ENCODE measurements at places on chromosomes 13 and 19.

DNA sequence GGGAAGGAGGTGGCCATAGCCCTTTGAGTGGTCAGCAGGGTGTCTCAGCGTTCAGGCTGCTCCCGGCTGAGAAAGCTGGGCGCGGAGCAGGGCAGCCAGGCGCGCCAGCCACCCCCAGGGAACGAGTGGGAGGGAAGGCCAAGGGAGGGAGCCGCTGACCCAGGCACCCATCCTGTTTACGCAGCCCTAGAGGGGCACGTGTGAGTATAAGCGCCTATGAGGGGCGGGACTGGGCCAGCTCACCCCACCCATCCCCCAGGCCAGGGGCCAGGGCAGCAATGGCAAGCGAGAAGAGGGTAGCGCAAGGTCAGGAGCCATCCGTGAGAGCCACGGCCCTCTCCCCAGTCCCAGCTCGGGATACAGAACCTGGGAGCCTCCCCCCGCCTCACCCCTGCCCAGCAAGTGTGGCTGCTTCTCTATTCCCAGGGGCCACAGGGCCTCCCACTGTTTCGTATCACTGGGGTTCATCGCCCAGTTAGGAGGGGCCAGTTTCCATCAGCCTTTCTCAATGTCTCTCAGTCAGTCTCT, 897 bp upstream of the DMKN start:
- DNase-seq: no peak

DNA sequence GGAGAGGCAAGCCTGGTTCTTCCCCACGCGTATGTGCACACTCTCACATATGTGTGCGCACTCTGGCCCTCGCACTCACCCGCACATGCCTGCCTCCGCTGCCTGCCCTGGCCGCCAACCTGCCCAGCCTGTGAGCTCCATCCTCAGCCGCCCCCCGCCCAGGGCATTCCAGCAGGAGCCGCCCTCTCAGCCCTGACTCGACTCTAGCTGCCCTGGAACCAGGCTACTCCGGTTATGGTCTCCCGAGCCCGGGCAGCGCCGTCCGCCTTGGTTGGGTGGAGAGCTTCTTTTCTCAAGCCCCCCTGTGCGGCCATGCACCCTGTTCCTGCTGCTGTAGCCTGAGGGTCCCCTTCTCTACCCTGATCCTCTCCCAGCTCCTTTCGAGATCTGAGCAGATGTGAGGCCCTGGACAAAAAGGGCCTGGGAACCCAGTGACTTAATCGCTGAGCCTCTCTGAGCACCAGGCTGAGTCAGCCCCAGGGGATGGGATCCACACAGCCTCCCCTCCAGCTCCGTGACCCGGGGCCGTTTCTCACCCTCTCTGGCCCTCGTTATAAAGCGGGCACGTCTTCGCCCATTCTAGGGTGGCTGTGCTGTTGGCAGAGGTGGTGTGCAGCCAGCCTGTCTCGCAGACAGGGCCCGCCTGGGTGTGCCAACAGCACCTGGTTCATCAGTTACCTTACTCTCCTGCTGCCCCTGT, 191.5 kb downstream of the TEX29 start:
- no peak for DNase-seq

DNA sequence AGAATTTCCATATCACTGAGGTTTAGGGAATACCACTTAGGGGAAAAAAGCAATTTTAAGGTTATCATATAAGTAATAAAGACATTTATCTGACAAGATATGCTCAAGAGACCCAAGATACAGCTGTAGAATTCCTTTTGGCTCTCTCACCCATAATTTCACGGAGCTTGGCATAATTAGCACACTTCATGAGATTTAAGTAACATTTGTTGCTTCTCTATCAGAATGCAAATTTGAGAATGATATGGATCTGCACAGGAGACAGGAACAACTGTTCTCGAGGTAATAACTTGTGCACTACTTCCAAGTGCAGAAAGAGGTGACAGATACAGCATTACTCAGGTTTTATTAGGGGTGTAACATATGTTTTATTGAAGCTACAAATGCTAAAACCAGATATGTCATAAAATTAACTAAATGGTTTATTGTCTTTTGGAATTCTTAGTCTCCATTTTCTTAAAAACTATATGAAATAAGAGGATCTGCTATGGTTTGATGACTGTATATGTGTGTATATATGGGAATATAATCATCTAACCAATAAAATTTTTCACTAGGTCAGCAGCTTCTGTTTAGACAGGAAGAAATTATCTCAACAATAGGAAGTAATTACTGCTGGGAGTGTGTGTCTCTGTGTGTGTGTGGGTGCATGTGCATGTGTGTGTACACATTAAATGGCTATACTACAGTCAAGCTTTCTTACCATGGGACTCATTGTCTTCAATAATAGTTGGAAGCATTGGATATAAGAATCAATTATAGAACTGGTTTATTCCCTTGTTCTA, 401.3 kb downstream of the PCDH17 start:
- DNase-seq: no peak

DNA sequence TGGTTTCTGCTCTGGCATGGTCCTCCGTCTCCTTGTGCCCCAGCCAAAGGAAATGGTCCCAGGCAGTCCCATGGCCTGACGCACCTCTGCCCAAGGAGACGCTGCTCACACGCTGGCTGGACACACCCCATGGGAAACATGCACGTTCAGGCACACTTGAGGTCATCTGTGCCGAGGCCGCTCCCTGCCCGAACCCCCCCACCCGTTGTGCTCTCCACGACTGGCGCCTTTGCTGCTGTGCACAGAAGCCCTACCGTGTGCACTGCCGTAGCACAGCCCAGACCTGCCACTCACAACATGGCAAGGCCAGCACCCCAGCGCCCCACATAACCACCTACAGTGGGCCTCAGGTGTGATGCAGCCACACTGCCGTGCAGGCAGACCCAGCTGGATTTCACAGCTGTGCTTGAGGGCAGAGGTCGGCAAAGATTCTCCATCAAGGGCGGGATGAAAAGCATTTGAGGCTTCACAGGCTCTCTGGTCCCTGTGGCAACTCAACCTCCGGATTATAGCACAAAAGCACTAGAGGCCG, 65.7 kb downstream of the SPACA7 start:
- DNase-seq: no peak

DNA sequence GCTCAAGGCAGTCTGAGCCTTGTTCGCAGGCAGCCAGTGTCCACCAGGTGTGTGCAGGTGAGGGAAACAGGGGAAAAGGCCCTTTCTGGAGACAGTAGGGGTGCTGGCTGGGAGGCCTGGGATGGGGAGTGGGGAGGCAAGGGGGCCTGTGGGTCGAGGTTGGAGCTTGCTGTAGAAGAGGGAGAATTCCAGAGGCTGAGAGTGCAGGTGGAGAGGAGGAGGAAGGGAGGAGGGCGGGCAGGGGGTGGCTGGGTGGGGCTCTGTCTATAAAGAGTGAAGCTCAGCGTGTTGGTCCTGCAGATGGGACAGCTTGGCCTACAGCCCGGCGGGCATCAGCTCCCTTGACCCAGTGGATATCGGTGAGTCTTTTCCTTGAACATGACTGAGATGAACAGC, at the start of gene CCL25:
TSS of gene CCL25 (plus strand) at position 297 of the 396 bp plus-strand sequence. CDS start 290 bp downstream, outside the sequence.
- no peak for DNase-seq

DNA sequence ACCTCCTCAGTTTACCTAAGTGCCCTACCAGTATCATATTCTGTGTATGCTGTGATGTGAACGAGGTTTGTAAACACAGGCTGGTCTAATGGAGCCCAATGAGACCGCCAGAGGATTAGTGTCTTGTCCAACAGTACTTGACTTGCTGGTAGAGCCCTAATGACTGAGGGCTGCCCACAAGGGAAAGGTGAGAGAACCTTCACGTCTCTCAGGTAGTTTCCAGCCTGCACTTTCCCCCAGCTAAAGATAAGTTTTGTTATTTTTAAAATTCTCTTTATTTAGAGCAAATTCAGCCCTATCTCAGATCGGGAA, 498 bp upstream of the RBM26 start:
- no peak for DNase-seq

- no peak for DNase-seq
Observed at GRCh38 chr13:62088165-62088564, 672.5 kb upstream of the PCDH20 start.

DNA sequence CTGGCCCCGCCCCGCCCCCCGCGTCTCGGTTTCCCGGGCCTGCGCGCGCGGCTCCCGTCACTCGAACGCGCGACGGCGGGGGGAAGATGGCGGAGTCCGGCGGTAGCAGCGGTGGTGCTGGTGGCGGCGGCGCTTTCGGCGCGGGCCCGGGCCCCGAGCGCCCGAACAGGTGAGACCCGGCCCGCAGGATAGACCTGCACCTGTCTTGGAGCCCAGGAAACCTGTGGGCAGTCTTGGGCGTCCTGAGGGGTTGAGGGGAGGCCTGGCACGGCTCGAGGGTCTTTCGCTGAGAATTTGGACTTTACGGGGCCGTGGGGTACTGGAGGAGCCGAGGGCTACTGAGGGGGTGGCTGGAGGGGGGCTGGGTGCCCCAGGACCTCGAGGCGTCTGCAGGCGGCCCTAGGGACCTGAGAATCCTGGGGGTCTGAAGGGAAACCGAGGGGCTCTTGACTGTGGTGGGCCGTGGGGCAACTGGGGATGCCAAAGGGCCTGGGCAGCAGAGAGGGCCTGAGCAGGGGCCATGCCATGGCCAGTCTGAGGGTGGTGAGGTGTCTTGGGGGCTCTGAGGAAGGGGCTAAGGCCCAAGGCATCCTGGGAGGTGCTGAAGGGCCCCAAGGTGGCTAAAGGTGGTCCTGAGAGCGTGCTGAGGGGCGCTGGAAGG, at the start of gene KLHL26:
TSS of gene KLHL26 (plus strand) at position 60 of the 661 bp plus-strand sequence. CDS start at position 87, 27 bp downstream.
- DNase-seq: no peak

- no peak for DNase-seq
Observed at GRCh38 chr19:48815870-48816501, 5.2 kb upstream of the BCAT2 start.

- DNase-seq: no peak
Observed at GRCh38 chr19:27805848-27806247, 1407.1 kb downstream of the UQCRFS1 start.

DNA sequence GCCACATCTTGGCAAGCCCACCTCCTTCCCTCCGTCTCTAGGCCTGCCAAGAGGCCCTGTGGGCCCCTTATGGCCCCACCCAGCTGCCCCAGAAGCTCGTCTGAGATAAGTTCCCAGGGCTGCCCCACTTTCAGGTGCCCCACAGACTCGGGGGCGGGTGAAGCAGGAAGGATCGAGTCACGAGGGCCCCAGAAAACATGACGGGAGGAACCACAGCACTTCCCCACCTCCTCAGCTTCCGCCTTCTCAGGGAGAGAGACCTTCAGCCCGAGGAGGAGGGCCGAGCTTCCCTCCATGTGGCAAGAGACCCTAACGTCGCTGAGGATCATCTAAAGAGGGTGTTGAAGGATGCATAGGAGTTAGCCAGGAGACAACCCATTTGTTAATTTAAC, 4.5 kb upstream of the IL12RB1 start:
- DNase-seq: peak; percentile 67

- no peak for DNase-seq
Observed at GRCh38 chr19:21587549-21587948, 82.1 kb downstream of the ZNF429 start.
